NCI-H774 (cell line): ENCODE measurements at places on chromosomes 7 and 10.

GRCh38 chr7:76165973-76166403, 35.7 kb upstream of the SRRM3 start:
- DNase-seq = no peak

- peak; percentile 87 for DNase-seq
Measured at GRCh38 chr7:47371733-47372368, 210.1 kb downstream of the TNS3 start.

DNA sequence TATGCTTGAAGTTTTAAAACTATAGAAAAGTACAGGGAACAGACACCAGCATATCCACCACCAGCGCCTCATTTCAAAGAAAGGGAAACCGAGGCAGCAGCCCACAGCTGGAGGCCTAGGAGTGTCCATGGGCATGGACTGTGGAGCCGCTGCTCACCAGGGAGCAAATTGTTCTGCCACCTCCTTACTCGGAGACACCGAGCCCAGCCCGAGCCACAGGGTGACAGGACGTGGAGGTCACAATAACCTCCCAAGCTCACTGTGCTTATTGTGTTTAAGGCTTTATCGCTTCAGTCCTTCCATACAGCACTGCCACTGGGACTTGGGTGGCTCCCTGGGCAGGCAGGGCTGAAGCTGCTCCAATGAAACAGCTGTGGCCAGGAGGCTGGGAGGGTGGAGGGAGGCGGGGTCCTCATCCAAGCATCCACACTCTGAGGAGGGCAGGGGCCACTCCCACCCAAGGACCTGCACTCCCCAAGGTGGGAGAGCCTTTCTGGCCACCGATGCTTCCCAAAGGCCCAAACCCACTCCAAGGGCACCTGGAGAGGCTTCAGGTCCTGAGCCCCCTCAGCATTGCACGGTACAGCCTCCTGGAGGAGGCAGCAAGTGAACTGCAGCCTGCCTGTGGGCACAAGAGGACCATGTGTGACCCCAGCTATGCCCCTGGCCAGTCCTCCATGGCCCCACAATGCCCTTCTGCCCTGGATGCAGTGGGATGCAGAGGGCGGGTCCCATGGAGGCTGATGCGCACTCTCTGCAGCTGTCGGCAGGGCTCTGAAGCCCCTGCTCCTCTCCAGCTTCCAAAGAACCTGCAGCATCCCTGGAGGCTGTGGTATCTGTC, 38.7 kb upstream of the RET start:
- no peak for DNase-seq

DNA sequence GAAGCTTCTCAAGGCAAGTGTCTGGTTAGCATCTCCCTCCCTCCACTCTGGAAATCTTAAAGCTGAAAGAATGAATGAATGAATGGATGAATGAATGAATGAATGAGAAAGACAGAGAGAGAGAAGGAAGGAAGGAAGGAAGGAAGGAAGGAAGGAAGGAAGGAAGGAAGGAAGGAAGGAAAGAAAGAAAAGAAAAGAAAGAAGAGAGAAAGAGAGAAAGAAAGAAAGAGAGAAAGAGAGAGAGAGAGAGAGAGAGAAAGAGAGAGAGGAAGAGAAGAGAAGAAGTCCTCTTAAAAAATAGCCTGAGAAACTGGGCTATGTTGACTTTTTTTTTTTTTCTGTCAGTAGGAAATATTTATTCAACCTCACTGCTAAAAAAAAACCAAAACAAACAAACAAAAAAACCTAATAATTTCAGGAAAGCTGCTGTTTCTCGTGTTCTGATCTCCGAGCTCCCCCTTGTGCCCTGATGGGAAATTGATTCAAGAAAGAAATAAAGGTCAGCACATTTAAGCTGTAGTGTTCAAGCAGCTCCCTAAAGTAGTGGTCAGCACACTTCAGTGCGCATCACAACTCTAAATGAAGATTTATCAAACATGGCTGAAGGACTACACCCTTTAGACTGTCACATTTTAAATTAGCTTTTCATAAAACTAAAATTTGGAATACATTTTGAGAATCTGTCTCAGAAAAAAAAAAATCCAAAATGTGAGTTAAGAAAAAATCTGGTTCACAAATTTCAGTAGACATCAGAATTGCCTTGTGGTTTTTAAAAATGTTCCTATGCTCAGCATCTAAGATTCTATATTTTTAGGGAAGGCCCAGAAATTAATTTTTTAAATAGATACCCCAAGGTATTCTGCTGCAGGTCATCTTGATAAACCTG, 154.3 kb downstream of the ELAPOR2 start:
- DNase-seq = peak; percentile 48

GRCh38 chr7:3998060-3998459, 684.0 kb upstream of the FOXK1 start:
- DNase-seq = no peak

DNA sequence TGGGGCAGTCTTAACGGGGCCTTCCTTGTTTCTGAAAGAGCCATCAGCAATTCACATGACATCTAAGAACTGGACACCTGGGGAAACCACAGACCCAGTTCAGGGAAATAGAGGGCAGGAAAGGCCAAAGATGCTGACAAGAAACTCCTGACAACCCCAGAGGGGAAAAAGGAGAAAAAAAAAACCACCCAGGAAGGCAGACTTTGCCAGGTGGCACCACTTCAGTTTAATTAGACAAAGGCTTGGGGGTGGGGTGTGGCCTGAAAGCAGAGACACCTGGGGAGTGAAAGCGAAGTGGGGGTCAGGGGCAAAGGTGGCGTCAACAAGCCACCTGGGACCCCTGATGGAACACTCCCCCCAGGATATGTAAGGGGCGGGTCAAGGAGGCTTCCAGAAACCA, 53.6 kb downstream of the RAB11FIP2 start:
- no peak for DNase-seq

DNA sequence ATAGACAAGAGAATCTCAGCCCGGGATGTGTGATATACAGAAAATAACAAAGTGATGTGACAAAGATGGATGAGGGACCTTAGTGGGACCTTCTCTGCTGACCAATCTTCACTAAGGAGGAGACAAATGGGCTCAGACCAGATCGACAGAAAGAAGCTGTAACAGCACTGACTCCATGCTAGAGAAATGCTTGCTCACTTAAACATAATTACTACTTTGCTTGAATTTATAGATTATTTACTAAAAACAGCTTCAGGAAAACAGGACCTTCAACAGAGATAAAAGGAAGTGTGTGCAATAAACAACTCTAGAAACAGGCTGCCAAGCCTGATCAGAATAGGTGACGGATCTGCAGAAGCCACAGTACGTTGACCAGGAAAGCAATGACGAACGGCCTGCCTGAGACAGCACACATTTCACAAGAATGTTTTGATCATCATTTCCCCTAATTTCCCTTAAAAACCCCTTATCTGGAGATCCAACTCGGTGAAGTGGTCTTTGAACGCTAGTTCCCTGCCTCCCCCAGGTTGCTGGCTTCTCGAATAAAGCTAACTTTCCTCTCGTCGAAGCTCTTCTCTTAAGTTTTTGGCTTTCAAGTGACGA, 98.4 kb upstream of the STEAP1B start:
- no peak for DNase-seq

- peak; percentile 47 for DNase-seq
Measured at GRCh38 chr10:47452495-47453140, 31.3 kb downstream of the ANXA8 start.

DNA sequence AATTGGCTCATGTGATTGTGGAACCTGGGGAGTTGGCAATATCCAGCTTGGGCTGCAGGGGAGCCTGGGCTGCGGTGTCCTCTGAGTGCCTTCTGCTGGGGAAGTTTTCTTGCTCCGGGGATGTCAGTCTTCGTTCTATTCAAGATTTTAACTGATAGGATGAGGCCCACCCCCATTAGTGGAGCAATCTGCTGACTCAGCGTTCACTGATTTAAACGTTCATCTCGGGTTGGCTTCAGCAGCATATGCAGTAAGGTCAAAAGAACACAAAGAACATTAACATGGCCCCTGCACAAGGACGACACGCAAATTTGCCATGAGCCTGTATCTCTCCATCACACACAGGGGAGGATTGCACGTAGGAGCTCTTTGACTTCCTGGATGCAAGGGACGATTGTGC, 360.6 kb upstream of the ADARB2 start:
- no peak for DNase-seq

DNA sequence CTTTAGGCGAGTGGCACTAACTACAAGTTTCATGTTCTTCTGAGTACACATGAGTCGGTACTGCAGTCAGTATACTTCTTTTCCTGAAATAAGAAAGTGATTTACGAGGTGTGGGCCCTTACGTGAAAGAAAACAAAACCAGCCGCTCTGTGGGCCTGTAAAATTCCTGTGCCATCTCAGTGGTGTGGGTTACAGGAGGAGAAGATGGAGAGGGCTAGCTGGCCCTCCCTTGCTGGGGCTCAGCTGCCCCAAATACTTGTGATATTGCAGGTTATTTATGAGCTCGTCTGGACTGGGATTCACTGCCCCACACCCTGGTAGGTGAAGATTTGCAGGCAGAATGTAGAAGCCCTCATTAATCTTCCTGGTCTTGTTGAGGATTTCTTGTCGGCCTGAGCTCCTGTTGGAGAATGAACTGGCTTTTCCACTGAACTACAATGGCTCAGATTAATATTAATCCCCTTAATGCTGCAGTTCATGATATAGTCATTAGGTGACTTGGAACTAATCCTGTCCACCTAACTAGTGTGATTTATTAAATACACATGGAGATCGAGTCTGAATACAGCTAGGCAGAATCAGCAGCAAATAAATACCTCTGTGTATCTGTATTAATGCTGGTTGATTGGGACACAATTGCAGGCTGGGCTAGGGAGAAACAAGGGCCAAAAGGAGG, 68.0 kb downstream of the GBF1 start:
- no peak for DNase-seq

DNA sequence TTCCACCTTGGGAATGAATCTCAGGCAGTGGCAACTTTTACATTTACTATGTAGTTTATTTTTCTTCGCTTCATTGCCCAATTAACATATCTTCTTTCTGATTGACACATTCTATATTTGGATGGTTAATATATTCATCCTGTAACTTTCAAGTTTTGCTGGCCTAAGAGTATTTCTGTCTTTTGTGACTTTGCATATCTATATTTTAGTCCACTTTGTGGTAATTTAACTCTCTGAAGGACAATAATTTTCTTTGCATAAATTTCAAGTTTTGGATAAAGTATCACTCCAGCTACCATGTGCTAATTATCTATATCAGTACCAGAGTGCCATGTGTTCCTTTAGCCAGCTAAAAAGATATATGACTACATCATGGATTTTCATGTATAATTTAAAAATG, 151.5 kb upstream of the KAT6B start:
- DNase-seq = no peak
